Smooth muscle cell of the pulmonary artery (primary cell): ENCODE measurements at places on chromosomes 6 and 20. TPM values are rescaled to one million over a fixed set of nuclear protein-coding genes. Genes with fewer than 3 reads are reported as not detected.

SLC17A3 gene
- total RNA-seq: not detected in 2 replicates

COL11A2 gene
- 0.13 and 0.83 TPM in 2 replicates for total RNA-seq

SAMD3 gene
- 9.3 and 9.7 TPM in 2 replicates for total RNA-seq

RNGTT gene
- 16.4 and 17.9 TPM in 2 replicates for total RNA-seq

ANKRD66 gene
- not detected in 2 replicates for total RNA-seq

SIM1 gene
- total RNA-seq: under 0.01 TPM in 1 of 2 replicates, not detected in the other

RBPJL gene
- total RNA-seq: not detected in 2 replicates

BPIFB3 gene
- not detected in 2 replicates for total RNA-seq

OLIG3 gene
- total RNA-seq: not detected in 2 replicates

SFTA2 gene
- not detected in 2 replicates for total RNA-seq

GABRR2 gene
- 0.33 TPM in 2 replicates for total RNA-seq

KCNS1 gene
- 1.4 and 2.4 TPM in 2 replicates for total RNA-seq

HTR1E gene
- total RNA-seq: 0.03 TPM in 1 of 2 replicates, not detected in the other

PAX1 gene
- total RNA-seq: not detected in 2 replicates

GGTLC1 gene
- total RNA-seq: not detected in 2 replicates

PCSK2 gene
- 0.07 TPM in 1 of 2 replicates, not detected in the other for total RNA-seq

SS18L1 gene
- 11.7 and 19.4 TPM in 2 replicates for total RNA-seq

ZSCAN16 gene
- 1.7 and 2.2 TPM in 2 replicates for total RNA-seq
